ENCODE measurements at places on chromosomes 12 and 14.
A peak's percentile ranks its signal among the peaks of the same experiment; 100 is the strongest.

DNA sequence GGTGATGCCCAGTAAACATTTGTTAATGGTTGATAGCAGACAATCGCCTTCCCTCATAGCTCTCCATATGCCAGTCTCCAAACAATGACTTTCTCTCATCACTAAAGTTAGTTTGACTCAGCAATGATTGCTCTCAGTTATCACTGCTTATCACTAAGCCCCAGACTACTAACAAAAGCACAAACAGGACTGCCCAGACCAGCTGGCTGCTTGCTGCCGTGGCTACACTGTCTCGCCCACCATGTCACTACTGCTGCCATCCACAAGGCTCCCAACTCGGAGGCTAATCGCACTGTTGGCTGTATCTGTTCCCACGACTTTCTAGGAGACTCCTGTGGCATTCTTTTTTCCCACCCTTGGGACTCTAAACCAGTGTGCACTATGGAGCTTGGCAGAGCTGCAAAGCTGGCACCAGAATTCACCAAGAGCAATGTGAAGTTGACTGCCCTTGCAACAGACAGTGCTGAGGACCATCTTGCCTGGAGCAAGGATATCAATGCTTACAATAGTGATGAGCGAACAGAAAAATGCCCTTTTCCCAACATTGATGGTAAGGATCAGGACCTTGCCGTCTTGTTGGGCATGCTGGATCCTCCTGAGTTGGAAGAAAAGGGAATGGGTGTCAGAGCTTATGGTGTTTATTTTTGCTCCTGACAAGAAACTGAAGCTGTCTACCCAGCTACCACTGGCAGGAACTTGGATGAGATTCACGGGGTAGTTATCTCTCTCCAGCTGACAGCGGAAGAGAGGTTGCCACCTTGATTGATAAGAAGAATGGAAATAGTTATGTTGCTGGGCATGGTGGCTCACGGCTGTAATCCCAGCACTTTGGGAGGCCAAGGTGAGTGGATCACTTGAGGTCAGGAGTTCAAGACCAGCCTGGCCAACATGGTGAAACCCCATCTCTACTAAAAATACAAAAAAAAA, 27.1 kb upstream of the NR2C1 start:
- DNase-seq: no peak

- no peak for DNase-seq
These were observed 811.4 kb upstream of the TMEM132C start for GRCh38 chr12:127455347-127456265.

- no peak for DNase-seq
These were observed 13.1 kb upstream of the MYL2 start for GRCh38 chr12:110933326-110933974.

DNA sequence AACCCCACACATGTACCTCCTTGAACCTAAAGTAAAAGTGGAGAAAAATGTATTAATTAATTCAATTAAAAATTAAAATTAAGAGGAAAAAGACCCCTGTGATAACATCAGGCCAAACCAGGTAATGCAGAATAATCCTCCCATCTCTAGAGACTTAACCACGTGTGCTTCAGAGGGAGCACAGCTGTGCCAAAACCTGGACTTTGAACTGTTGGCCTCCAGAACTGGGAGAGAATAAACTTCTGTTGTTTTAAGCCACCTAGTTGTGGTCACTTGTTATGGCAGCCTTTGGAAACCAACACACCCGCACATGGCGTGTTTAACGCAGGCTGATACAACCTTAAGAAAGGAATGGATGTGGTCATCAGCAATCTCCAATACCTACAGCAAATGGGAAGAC, 23.8 kb downstream of the OAS2 start:
- DNase-seq: no peak

GRCh38 chr14:92750994-92751400, 2.6 kb upstream of the LGMN start:
- DNase-seq: no peak

DNA sequence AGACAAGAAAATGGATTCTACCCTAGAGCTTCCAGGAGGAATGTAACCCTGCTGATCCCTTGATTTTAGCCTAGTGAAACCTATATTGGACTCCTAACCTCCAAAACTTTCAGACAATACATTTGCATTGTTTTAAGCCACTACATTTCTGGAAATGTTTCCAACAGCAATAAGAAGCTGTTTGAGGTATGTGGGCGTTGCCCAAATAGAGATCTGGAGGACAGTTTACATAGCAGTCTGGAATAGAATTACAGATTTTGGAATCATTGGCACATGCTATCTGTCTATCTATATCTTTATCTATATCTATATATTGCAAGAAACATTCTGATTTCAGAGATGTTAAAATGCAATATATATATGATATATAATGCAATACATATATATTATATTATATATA, 42.4 kb upstream of the EGLN3 start:
- no peak for DNase-seq

GRCh38 chr12:87107270-87107669, 851.1 kb upstream of the MGAT4C start:
- DNase-seq: no peak

DNA sequence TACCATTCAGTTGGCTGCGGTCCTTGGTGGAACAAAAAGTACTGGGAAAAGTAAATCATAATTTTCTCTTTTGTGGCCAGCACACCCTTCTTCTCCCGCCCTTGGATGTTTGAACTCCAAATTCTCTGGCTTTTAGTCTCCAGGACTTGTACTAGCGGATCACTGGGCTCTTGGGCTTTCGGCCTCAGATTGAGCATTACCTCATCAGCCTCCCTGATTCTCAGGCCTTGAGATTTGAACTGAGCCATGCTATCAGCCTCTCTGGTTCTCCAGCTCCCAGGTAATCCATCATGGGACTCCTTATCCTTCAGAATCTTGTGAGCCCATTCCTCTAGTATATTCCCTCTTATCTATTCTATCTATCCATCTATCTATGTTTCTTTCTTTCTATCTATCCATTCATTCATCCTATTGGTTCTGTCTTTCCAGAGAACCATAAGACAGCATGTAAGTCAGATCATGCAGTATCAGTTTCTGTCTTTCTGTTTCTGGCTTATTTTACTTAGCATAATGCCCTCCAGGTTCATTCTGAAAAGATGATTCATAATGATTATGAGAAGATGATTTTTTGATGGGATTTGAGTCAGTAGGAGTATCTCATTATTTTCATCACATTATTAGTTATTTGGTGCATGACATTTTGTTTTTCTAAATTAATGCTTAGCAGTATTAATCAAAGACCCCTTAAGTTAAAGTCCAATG, 814.9 kb downstream of the LRFN5 start:
- DNase-seq: no peak

DNA sequence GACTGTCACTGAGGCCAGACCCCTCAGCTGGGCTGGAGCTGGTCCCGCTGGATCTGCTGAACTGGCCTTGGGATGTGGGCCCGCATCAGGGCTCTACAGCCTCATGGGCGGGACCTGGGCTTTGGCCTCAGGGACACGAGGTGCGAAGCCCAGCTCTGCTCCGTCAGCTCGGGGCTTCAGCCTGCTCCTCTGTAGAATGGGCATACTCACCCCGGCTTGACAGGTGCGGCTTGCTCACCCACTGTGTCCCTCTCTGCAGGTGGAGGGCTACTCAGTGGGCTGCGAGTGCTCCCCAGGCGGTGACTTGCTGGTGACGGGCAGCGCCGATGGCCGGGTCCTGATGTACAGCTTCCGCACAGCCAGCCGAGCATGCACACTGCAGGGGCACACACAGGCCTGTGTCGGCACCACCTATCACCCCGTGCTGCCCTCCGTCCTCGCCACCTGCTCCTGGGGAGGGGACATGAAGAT, 57.6 kb downstream of the BEGAIN start:
- no peak for DNase-seq

DNA sequence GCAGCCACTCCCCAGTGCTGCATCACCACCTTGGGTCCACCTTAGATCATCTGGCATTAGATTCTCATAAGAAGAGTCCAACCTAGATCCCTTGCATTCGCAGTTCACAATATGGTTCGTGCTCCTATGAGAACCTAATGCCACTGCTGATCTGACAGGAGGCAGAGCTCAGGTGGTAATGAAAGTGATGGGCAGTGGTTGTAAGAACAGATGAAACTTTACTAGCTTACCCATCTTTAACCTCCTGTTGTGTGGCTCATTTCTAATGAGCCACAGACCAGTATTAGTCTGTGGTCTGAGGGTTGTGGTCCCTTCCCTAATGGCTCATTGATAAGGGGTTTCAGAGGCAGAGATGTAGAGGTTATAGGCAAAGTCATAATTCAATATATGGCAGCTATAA, 615.9 kb upstream of the MIS18BP1 start:
- no peak for DNase-seq

DNA sequence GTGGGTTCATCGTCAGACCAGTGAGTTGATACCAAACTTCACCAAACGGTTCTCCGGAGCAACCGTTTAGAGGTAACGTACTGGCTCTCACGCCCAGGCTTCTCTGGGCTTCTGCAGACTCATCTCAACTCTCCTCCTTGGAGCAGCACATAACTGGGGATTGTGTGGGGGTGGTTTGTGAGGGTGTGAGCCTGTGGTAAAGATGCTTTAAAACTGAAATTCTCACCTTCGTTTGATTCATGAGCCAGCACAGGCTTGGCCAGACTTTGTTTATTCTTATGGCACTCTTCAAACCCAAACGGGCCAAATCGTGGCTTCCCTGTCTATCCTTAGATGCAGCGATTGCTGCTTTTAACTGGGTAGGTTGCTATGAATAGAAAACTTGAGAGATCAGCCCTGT, 121.3 kb downstream of the SAMD4A start:
- no peak for DNase-seq

DNA sequence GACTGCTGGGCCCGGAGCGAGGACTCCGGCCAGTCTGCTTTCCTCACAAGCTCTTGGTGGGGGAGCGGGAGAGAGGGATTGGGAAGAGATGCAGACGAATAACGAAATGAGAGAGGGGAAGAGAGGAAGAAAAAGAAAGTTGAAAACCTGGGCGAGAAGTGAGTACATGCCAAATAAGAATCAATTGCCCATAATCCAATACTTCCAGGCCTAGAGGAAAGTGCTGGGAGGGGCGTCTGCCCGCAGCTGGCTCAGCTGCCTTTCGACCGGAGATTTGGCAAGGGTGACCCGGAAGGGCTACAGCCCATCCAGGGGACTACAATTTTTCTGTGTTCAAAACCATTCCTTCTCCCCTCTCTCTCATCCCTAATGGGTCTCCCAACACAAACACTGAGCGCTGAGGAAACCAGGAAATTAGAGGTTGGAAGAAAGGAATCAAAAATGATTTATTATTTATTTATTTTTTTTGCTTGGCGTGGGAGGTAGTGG, 4.9 kb downstream of the NKX2-1 start:
- DNase-seq: no peak

GRCh38 chr12:97211416-97211930, 251.1 kb upstream of the RMST start:
- no peak for DNase-seq

DNA sequence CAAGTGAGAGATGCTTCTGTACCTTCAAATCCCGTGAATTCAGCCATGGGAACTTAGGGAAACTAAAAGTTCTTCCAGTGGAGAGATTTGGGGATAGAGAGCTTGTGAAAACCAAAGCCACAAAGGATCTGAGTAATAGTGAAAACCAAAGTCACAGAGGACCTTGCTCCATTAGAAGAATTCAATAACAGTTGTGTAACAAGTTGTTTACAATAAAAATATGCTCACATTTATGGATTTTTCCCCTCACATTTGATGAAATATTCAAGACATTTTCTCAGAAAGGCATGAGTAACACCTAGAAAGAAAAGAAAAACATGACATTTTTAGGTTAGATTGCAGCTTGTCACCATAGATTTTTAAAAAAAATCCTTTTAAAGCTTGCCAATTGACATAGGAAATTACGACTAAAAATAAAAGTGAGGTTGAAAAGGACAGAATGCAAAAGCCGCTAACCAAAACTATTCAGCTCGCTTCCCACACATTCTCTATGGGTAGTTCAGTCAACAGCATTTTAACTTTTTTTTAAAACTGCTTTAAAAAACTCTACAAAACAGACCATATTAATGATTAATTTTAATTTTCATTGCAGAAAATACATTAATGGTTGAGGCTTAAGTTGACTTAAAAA, 113.2 kb downstream of the CAND1 start:
- DNase-seq: peak; percentile 39

- no peak for DNase-seq
These were observed 64.5 kb upstream of the USP44 start for GRCh38 chr12:95615749-95616148.

DNA sequence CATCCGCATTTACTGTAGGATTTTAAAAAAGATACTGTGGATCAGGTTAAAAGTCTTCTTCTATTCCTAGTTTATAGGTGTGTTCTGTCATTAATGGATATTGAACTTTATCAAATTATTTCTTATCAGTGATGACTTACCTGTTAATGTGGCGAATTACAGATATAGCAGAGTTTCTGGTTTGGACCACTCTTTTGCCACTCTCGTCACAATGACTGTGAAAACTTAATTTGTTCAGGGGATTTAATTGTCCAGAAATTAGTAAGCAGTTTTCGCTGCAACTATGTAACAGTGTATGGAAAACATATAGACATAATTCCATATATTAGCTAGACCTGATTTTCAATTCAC, 14.9 kb downstream of the COCH start:
- no peak for DNase-seq

DNA sequence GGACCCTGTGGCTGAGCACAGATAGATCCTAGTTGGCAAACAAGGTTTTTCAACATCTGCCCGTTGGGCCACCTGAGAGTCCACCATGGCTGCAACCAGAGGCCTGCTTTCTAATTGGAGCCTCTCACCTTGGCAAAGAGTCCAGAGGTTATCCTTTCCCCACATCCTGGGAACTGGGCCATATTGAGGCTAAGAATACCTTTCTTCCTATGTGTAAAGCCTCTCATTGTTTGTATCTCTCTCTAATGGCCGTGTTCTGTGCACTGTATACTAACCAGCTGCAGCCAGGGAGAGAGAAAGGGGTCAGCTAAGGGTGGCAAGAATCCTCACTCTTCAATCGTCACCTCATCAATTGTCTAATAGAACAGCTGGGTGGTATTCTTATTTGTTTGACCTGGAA, 79.1 kb upstream of the ST8SIA1 start:
- DNase-seq: no peak

DNA sequence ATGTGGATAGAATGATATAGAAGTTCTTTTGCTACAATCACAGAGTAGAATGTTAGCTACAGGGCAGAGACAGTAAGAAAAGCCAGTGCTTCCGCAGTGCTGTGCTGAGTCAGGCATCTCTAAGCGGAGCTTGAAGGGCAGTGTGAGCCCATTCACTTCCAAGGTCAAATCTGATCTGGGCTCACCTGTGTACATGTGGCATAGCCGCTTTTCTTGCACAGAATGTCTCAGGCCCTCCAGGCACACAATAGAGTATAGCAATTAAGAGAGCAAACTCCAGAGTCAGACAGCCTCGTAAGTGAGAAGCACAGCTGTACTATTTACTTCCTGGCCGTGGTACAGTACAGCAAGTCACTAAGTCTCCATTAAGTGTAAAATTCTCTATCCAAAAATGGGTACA, 26.8 kb downstream of the CORO1C start:
- DNase-seq: no peak

- DNase-seq: no peak
These were observed 64.7 kb upstream of the PTCSC3 start for GRCh38 chr14:36241183-36241582.

DNA sequence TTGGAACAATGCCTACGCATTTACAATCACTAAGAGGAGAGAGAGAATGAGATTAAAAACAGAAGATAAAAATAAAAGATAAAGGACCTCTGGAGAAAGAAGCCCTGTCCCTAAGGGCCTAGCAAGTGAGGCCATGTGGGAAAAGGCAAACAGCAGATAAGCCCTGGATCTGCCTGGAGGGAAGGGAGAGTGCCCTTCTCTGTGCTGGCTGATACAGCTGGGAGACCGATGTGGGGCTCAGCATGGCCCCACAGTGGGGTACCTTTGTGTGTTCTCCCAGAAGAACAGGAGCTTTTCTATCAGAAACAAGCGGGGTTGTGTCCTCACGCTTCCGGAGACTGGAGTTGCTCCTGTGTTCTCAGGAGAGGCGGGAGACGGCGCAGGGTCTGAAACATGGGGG, 59.9 kb downstream of the TMCC3 start:
- no peak for DNase-seq
